Ecto neural progenitor cell (in vitro differentiated cells): ENCODE measurements at places on chromosomes 3 and 15.

DNA sequence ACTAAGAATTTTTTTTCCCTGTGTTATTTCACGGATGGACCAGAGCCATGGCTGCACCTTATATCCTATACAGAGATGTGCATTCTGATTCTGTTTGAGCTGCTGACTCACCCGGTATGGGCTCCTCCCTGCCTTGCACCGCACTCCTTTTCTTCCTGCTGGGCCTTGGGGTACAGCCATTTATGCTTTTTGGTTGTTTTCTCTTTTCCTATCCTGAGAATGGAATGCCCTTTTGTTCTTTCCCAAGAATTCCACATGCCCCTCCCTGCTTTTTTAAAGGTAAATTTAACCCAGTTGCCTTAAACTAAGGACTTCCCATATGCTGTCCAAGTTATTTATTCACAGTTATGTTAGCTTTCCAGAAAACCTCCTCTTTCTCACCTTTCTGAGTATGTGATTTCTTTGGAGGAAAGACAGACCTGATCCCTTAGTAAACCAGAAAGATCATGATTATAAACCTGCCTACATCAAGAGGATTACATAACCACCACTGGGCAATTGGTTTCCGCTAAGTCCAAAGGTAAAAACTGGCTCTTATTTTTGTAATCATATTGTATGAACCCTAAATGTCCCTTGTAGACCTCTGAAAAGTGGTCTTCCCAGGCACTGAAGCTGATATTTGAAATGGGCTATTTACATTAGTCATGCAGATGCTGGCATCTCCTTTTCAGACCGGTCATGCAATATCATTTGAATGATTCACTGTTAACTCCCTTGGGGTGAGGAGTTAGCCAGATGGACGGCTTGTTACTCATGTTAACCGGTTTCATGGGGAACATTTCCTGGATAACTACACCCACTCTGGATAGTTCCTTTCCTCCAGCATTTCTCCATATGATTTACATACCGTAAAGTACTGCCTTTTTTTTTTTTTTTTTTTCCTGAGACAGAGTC lies 45.5 kb downstream of the TMOD3 start:
- DNase-seq: no peak

- no peak for DNase-seq
Observed at GRCh38 chr3:4409971-4410573, 57.0 kb downstream of the SUMF1 start.

DNA sequence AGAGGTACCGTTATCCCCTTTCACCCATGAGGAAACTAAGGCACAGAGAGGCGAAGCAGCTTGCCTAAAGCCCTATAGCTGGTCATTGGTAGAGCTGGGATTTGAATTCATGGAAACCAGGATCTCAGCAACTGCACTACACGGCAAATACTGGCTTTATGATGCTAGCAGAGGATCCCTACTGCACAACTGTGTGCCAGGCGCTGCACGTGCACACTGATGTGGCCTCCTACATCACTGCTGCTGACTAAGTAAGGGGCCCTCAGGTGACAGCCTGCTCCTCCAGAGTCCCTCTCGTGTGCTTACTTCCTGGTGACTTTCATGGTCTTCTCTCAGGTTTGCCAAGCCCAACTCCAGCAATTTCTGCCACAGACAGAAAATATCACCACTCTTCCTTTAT lies 3.4 kb upstream of the POLG start:
- DNase-seq: no peak

DNA sequence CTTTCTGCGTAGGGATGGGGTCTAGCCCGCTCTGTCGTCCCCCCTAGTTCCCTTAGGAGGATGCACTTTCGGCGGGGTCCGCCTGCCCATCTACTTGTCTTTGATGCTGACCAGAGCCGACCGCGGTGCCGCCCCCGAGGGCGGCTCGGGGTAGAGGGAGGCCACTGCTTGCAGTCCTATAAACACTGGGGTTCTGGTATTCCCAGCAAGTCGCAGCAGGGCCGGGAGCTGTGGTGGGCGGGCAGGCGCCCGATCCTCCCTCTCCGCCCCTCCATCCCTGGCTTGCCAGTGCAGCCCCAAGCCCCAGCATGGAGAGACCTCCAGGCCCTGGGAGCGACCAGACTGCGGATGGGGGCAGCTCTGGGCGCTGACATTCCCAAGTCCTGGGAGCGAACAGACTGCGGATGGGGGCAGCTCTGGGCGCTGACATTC lies 830 bp downstream of the SEMA4B start:
- DNase-seq: no peak

- peak; percentile 73 for DNase-seq
Observed at GRCh38 chr15:23690450-23690852, 3.3 kb upstream of the NDN start.

DNA sequence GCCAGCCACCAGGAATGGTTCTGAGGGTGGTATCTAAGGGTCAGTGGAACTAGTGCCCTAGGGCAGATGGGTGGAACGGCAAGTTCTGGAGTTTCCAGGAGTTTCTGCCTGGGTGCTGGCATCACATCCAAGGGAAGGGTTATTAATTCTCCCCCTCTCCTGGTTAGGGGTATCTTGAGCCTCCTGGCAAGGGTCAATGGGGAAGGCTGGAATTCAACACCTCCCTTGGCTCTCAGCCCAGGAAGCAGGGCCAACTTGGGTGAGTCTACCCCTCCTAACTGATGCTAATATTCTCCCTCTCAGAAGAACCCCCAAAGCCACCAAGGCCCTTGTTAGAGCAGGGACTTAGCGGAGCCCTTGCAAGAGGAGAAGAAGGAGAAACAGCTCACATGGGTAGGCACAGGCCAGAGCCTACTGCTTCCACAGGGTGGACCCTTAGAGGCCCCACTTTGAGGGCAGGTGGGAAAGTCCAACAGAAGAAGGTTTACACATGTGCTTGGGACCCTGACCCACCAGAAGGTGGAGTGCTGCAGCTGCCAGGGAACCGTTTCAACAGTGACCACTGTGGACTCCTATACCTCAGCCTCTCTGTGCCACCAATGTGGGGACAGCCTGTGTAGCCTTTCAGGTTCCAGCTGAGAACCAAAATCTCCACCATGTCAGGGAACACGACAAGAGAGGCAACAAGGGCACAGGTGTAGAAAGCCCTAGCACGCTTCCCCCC lies 3.3 kb downstream of the TMEM115 start:
- no peak for DNase-seq

DNA sequence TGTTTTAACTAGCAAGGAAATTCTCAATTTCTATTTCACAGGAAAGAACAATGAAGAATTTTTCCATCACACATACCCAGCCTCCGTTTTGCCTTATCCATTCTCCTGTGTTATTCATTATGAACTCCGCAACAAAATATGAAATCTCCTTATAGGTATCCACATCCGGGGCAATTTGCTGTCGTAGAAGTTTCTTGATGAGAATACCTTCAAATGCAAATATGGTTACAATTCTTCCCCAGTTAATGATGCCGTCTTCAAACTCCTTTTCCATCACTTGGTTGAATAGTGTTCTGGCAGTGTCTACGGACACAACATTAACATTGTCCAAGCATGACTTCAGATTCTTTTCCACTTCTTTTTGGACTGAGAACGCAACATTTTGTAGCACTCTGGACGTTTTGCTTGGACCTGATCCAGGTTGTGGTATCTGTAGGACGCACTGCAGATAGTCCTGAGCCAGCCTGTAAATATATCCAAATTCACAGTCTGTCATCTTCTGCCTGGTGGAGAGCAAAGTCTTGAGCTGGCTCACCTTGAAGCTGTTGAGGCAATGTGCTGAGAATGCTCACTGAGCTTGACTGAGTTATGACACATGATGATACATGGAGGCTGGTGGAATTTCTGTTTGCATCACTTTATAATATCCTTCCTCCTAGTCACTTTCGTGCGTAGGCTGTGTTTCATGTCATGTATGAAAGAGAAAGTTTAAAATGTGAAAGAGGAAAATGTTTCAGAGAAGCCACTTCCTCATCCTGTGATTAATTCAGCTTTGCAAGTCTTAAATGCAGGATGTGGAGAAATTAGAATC lies at the start of gene BCL2A1:
TSS of gene BCL2A1 (minus strand) at position 573 of the 811 bp plus-strand sequence. CDS start at position 496, 77 bp downstream.
- DNase-seq: no peak

DNA sequence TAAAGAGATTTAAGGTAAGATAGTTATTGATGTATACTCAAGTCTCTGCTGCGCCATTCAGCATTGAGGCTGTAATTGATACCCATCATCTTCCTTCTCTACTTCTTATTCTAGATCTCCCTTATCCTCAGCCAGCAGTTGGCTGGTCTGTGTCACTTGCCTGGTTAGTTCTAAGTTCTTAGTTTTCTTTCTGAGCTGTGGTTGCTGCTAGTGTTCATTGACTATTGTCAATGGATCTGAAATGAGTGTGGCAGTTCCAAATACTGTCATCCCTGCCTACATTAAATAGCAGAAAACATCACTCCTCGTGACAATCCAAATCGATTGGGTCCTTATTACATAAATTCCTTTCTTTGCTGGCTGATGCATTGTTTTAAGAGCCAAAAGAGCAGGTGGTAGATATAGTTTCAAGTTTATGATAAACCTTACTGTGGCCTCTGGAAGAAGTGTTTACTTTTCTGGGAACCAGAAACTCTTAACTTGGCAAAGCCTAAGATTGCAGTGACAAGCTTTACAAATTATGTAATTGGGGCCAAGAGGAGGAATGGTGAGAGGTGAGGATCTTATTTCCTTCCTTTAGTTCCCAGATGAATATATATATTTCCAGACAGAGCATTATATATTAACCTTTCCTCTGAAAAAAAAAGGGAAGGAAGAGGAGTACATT lies 168.0 kb downstream of the GMNC start:
- no peak for DNase-seq

DNA sequence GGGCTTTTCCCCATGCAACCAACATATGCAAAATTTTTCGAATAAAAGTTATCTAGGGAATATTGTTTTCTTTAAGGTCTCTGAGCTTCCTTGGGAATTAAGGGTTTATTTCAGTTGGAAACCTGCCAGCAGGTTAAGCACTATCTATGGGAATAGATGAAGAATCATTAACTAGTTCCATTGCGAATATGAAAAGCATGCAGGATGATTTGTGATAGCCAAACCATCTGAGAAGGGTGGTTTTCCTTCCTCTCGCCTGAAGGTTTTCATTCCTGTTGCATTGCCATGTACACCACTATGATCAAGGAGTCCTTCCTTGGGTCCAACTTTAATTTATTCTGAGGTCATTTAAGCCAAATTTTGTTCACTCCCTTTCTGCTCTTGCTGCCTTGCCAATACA lies 184.9 kb downstream of the NR2F2 start:
- no peak for DNase-seq

GRCh38 chr15:82933576-82933975 lies 18.9 kb downstream of the HOMER2 start:
- no peak for DNase-seq

- no peak for DNase-seq
Observed at GRCh38 chr3:171804618-171805389, 5.5 kb downstream of the PLD1 start.

DNA sequence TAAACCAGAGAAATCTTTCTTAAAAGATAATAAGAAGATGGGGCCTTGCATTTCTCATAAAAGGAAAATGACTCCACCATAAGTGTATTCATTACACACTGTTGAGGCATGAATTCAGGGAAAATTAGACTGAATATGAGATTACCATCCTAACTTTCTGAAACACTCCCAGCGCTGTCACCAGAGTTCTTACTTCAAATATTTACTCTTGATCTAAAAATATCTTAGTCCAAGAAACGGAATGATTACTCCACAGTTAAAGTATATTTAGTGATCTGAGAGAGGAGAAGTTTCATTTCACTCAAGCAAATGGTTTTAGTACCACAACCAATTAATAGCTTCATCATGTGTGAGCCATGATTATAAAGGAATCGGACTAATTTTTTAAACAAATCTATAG lies 300.3 kb downstream of the ZBTB20 start:
- DNase-seq: no peak

GRCh38 chr15:26038693-26039092 lies 175.6 kb upstream of the ATP10A start:
- peak; percentile 54 for DNase-seq

DNA sequence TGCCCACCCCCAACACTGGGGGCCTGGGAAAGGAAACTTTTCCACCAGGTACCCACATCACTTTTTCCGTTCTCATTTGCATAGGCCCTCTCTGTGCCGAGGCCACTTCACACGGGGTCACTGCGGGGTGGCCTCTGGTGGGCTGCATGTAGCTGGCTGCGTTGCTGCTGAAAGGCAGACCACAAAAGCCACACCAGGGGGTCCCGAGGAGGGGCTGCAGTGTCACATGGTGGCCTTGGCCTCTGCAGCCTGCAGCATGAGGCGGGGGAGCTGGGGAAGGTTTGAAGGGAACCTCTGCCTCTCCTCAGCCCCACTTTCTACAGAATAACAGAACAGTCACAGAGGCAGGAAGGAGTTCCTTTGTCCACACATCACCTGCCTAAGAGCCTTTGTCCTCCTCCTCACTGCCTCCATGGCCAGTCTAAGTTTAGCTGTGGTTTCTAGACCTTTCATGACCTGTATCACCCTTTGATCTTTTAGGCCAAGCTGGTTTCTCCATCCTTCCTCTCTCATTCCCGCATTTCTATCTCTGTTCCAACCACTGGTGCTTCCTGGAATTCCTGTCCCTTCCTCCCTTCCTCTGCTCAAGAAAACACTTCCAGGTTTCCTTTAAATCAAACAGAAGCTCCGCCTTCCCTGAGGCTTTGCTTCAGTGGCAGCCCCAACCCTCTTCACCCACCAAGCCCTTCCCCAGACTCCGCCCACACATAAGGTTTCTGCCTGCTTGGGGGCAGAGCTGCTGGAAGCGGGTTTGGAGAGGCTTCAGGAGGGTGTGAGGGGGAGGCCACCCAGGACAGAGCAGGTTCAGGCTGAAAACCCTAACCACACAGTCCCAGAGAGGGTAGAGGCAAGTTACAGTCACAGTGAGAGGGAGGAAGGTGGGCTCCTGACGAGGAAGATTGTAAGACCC lies 150.7 kb upstream of the TLE3 start:
- DNase-seq: no peak

DNA sequence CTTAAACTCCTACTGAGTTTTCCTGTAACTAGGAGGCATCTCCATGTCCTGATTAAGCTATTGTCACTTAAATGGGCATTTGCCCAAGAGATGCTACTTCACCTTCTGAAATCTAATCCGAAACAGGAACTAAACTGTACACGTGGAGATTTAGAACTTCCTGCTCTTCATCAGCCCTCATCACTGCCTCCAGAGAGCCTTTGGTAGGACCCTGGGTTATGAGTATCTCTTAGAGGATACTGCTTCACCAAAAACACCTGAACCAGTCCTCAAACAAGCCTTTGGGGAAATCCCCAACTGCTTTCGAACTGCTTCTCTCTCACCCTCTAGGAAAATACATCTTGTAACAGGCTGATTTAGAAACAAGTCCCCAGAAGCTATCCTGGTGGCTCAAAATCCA lies 320.3 kb downstream of the GAP43 start:
- no peak for DNase-seq

DNA sequence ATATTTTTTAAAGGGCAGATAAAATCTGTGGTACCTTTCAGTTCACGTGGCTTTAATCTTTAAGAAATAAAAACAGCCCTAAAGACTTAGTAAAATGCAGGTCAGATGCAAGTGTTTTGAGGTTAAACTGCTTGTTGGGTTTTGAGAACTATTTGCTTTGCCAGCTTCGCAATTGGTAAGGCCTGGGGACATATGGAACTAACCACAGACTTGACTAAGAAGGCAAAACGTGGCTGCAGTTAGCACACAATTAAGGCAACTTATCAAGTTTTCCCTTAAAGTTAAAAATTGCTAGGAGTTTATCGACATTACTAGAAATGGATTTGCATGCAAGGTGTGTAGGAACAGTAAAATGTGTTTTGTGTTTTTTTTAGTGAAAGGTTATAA lies 206.9 kb downstream of the ZNF385D start:
- no peak for DNase-seq
